ENCODE measurements at places on chromosomes 2 and 18.

- no peak for DNase-seq
Observed at GRCh38 chr2:64722291-64723044, 68.8 kb upstream of the SERTAD2 start.

GRCh38 chr2:42163444-42164045, 5.6 kb upstream of the EML4 start:
- DNase-seq, result no peak

GRCh38 chr18:48694295-48694694, 155.5 kb downstream of the CTIF start:
- DNase-seq, result no peak

DNA sequence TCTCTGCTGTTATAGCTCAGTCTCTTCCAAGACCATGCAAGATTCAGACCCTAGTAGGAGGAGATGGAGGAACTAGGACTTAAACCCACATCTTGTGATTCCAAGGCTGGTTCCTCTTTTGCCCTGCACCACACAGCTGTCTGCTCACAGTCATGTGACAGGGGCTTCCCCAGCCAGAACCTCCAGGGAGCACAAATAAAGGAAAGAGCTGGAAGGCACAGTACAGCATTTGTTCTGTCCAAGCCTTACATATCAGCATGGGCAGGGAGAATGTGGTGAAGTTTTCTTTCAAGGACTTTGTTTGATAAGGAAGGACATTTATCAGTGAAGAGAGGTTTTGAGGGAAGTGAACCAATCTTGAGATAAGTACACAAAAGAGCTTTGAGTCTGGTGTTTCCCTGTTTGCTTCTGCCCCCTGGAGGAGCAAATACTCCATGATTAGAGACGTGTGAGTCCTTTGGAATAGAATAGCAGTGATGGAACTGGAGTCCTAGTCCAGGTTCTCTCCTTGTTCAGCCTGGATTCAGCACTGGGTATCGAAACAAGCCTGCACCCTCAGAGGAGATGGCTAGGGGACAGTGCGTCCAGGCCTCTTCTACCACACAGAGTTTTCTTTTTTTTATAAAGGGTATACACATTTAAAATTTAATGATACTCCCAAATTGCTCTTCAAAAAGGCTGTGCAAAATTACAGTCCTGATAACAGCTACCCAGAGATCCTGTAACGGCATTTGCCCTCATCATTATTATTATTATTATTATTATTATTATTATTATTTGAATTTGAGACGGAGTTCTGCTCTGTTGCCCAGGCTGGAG, 24.6 kb upstream of the CASP10 start:
- peak; percentile 73 for DNase-seq

DNA sequence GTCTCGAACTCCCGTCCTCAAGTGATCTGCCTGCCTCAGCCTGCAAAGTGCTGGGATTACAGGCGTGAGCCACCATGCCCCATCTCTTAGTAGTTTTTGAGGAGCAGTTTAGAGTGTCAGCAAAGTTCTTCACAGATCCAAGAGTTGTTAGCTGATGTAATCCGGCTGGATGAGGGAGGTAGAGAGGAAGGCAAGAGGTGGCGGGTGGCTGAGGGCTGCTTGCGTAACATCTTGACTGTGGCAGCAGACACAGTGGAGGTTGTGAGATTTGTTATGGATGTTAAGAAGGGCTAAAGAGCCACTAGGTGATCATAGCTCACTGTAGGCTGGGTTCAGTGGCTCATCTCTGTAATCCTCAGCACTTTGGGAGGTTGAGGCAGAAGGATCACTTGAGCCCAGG, 19.5 kb upstream of the FAM136A start:
- no peak for DNase-seq

- DNase-seq, result no peak
Observed at GRCh38 chr2:134863446-134863845, 25.0 kb downstream of the ACMSD start.

DNA sequence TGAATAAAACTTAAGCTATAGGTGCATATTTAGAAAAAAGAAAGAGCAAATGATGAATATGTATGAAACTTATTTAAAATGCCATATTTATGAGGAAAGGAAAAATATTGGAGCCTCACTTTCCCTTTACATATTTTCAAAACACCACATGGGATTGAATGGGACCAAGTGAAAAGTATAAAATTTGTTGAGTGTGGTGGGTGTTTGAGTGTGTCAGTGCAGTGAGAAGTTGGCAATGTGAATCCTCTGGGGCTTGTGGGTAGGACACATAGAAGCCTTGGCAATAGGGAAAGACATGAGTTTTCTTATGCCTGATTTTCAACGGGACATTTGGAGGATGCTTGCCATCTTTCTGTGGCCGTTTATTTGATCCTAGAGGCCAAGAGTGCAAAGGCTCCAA, 502.2 kb upstream of the CELF4 start:
- no peak for DNase-seq

- DNase-seq, result no peak
Observed at GRCh38 chr18:33711514-33711913, 133.5 kb downstream of the ASXL3 start.

- peak; percentile 76 for DNase-seq
Observed at GRCh38 chr2:131104487-131105155, 515 bp upstream of the PLEKHB2 start.

DNA sequence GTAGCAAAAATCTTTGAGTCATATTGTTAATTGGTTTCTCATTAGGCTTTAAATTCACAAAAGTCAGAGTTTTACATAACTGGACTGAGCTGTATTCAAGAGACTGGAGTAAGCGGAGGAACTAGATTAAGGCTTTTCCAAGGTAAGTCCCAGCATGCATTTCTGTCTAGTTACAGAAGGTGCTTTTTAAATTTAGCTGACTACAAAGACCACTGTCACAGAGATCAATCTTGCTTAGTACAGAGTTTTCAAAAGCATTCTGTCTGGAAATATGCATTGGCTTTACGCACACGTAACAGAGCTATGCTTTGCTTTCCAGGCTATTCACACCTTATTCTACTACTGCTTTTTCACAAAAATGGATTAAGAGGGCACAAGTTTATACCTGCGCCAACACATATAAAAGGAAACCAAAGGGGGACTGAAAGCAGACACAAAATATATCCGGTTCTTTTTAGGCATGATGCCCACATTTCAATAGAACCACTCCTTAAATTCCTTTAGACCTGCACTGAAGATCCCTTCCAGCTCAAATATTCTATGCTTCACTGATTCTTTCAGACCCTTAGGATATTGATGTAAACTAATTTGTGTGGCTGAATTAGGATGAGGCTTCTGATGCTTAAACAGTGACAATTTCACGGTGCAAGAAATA, 560.7 kb upstream of the CRIM1 start:
- no peak for DNase-seq

DNA sequence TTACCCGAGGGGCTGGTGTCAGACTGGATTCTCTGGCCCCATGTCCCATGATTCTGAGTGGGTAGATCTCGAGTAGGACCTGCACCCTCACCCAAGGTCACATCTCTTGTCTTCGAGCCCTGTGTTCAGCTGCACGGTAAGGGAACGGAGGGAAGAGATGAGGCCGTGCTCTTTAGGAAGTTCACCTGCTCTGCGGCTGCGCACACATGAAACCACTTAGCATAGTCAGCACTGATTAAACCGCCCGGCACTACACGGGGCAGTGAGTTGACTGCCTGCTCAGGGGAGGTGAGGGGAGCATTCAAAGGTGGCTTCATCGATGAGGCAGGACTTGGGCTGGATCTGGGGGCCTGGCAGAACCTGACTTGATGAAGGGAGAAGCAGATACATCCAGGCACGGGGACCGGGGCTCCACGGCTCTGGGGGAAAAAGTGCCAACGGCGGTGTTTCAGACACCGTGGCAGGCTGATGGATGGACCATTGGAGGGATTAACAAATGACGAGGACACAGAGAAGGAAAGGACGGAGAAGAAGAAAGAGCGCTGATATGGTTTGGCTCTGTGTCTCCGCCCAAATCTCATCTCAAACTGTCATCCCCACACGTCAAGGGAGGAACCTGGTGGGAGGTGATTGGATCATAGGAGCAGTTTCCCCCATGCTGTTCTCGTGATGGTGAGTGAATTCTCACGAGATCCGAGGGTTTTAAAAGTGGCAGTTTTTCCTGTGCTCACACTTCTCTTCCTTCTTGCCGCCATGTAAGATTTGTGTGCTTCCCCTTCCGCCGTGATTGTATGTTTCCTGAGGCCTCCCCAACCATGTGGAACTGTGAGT, 248.6 kb downstream of the CYP26B1 start:
- no peak for DNase-seq

GRCh38 chr18:57727952-57728807, 74.9 kb downstream of the ATP8B1 start:
- no peak for DNase-seq

- DNase-seq, result no peak
Observed at GRCh38 chr18:27075828-27076227, 109.3 kb downstream of the CHST9 start.

- DNase-seq, result no peak
Observed at GRCh38 chr18:408367-408766, 92.1 kb downstream of the COLEC12 start.

DNA sequence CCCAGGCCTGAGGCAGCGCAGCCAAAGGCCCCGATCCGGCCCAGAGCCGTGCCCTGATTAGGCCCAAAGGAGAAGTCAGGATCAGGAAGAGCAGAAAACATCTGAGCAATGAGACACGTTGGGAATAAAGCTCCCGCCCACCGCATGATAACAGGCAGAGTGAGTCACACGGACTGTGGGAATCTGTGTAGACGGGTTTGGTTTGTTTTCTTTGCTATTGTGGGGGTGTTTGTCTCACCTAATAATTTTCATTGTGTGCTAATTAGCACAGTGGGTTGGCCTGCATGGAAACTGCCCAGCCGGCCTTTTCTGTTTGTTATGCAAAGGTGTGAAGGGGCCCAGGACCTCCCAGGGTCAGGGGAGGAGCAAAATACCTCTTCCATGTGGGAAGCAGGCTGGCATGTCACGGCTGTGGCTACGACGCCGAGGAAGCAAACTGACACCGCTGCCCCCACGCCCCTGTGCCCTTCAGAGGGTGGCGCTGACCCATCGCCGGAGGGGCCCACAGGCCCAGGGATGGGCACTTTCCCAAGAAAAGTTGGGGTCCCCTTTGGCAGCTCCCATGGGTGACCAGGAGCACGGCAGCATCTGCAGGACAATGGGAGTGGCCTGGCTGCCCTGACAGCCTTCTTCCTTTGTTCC, 68.4 kb upstream of the CTDP1 start:
- DNase-seq, result no peak

GRCh38 chr18:9914334-9914583, 443 bp downstream of the VAPA start:
- no peak for DNase-seq

DNA sequence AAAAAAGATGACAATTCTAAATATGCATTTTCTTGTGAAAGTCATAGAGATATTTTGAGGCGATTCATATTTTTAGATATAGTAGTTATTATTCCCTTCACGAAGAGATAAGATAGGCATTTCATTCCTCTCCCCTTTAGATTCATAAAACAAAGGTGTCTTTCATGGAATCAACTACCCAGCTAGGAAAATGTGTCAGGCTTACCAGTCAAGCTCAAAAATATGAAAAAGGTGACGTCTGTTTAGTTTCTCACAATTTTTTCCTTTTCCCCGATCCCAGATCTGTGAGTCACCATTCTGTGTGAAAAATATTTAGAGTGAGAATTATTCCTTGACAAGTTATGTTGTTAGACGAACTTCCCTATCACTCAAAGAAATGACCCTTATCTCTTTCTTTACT, 95.4 kb upstream of the FN1 start:
- DNase-seq, result no peak

GRCh38 chr2:73821227-73821626, 7.5 kb upstream of the STAMBP start:
- no peak for DNase-seq

DNA sequence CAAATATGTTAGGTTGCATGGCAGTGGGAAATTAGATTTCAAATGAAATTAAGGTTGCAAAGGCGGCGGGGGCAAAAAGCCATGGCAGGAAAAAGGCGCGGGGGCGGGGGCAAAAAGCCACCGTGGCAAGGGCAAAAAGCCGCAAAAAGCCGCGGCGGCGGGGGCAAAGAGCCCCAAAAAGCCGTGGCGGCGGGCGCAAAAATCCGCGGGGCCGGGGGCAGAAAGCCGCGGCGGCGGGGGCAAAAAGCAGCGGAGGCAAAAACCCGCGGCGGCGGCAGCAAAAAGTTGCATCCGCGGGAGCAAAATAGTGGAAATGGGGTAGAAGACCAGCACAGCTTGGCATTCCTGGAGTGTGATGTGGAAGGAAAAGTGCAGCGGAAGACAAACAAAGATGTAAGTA, 417.1 kb downstream of the ANKRD30B start:
- DNase-seq, result no peak

- DNase-seq, result no peak
Observed at GRCh38 chr2:225064928-225065327, 22.7 kb upstream of the DOCK10 start.

All from CD4-positive, alpha-beta T cell treated with Interleukin-2 at 100 ng/mL for 4 hours (primary cell).